ENCODE measurements at places on chromosomes 16 and 17. TPM values are rescaled to one million over a fixed set of nuclear protein-coding genes. Genes with fewer than 3 reads are reported as not detected.
A peak's percentile ranks its signal among the peaks of the same experiment; 100 is the strongest.

Gene MYH1
- total RNA-seq = not detected

Gene OR1A1
- not detected for total RNA-seq

DNA sequence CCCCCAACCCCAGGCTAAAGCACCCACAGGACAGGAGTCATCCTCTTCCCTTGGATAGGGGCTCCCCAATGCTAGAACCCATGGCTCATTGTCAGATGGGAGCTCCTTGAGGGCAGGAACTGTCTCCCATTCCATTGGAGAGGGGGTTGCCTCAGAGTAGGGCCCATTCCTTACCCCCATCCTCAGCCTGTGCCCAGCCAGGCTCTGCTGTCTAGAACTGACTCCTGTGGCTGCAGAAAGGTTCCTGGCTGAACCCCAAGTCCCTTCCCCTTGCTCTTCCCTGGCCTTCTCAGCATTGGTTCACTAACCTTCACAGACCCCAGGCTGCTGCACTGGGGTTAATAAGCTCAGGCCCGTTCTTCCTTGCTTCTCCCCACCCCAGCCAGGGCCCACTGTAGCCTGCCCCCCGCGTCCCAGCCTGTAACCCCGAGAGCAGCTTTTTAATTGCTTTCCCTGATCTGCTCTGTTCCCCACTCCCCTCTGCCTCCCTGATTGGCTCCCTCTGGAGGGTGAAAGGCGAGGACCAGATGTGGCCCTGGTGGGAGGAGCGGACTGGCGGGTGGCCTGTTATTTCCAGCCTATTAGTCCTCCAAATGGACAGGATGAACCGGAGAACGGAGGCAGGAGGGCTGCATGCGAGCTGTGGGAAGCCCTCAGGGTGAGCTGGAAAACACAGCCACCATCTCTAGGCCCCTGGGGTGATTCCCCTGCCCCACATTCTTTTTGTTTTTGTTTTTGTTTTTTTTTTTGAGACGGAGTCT is 6.0 kb upstream of the GFAP start:
- DNase-seq = peak; percentile 65

DNA sequence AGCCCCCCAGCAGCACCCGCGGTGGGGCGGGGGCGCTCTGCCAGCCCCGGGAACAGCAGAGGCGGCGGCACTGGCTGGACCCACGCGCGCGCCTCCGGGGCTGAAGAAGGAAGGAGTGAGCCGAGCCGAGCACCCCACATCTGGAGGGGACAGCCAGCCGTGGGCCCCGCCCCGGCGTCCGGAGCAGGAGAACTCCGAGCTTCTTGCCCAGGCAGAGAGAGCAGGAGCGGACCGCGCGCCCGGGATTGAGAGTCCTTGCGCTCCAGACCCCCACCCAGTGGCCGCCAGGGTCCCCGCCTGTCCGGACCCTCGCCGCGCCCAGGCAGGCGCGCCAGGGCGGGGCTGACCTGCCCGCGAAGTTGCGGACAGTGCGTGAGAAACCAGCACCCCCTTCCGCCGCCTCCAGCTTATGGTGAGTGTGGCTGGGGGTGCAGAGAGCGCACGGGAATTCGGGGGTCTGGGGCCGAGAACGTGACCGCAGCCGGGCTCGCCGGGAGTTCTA is 921.9 kb upstream of the EEF2KMT start:
- no peak for DNase-seq

Gene TMIGD1
- total RNA-seq = not detected

Gene ESRP2
- total RNA-seq = 0.73 TPM

DNA sequence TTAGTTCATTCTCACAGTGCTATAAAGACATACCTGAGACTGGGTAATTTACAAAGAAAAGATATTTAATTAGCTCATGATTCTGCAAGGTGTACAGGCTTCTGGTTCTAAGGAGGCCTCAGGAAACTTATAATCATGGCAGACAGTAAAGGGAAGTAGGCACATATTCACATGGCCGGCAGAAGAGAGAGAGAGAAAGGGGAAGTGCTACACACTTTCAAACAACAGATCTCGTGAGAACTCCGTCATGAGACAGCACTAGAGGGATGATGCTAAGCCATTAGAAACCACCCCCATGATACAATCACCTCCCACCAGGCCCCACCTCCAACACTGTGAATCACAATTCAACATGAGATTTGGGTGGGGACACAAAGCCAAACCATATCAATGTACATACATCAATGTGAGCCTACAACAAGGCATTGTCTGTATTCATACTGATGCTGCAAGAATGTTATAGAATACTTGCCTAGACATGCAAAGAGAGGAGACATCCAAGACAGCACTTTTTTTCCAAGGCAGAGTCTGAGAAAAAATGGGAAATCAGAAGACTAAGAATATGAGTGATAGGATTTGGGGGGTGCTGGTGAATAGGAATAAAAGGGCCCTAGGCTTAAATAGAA is 114.8 kb upstream of the XYLT1 start:
- no peak for DNase-seq

GRCh38 chr17:38701504-38702165 is 3.4 kb upstream of the MLLT6 start:
- peak; percentile 54 for DNase-seq

GRCh38 chr17:57810721-57811637 is 38.9 kb downstream of the MRPS23 start:
- DNase-seq = peak; percentile 67

- DNase-seq = peak; percentile 55
These were observed at the start of the genes ABI3 and GNGT2 for GRCh38 chr17:49210158-49211029. Gene ABI3, plus strand, starts transcription at chr17:49210707. Its CDS starts 18 bp downstream, at chr17:49210725. Gene GNGT2, minus strand, starts transcription at chr17:49210574. Its CDS starts 3,152 bp downstream, at chr17:49207422.

Gene PDILT
- total RNA-seq = not detected
